ENCODE measurements at places on chromosomes 3 and 15. TPM values are rescaled to one million over a fixed set of nuclear protein-coding genes. Genes with fewer than 3 reads are reported as not detected.

The FANCD2OS gene
- total RNA-seq, result not detected

The GOLGA8K gene
- total RNA-seq, result 1.9 TPM

DNA sequence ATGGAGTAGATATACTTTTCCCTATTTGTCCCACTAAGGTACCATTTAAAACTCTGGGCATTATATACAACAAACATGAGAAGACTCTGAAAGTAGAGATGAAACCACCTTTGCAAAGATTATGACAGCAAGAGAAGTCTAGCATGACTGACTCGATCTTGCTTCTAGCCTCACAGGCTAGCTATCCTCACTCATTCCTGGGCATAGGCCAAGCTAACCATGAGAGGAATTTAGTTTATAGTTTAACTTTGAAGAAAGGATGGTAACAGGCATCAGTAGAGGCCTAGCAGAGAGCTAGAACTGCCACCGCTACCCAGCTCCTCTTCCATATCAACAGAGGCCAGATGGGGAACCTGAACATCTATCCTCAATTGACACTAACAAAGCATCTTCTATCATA is 63.5 kb upstream of the FSIP1 start:
- DNase-seq, result no peak
- no peak overlapping the region for H3K4me3 ChIP-seq
- no peaks in the 10 kb centered on the region for H3K27me3 ChIP-seq
- H3K36me3 ChIP-seq, result no peaks in the 10 kb centered on the region

GRCh38 chr3:116444115-116444747 is 1.1 kb downstream of the LSAMP start:
- peak overlapping the region; percentile 79 for H3K4me3 ChIP-seq
- no peaks in the 10 kb centered on the region for H3K36me3 ChIP-seq
- no peak for DNase-seq
- peak overlapping the region; percentile 94 for H3K27ac ChIP-seq
- peaks cover 9% of the 10 kb centered on the region for H3K4me1 ChIP-seq

The ALDH1A2 gene
- total RNA-seq, result 25.0 TPM

- H3K4me3 ChIP-seq, result no peak overlapping the region
- H3K27me3 ChIP-seq, result no peaks in the 10 kb centered on the region
- no peak overlapping the region for H3K27ac ChIP-seq
- no peaks in the 10 kb centered on the region for H3K36me3 ChIP-seq
Observed at GRCh38 chr3:71442652-71443042, 140.9 kb downstream of the FOXP1 start.

DNA sequence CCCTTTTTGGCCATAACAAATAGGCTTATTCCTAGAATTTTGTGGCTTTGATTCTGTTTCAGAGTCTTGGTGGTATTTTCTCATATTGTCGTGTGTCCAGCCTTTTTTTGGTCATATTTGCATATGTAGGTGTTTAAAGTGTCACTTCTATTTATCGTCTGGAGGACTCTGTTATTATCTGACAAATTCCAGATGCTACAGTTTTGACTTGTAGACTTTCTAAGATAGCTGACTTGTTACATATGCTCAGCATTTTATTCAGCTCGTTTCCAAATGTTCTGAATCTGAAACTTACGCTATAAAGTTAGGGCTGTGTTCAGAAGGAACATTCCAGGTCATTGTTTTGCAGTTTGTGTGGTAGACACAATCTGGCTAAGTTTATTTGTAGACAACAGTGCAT is 1.9 kb downstream of the PPP4R2 start:
- no peak for DNase-seq
- peak overlapping the region; percentile 89 for H3K4me3 ChIP-seq
- H3K27me3 ChIP-seq, result no peaks in the 10 kb centered on the region

All from spinal cord (tissue), 10 donors.